Mesangial cell (primary cell): ENCODE measurements at places on chromosomes 5 and 9. TPM values are rescaled to one million over a fixed set of nuclear protein-coding genes. Genes with fewer than 3 reads are reported as not detected.

ANKRD55 gene
- total RNA-seq = not detected in 2 replicates

HTR4 gene
- total RNA-seq = not detected in 2 replicates

ASPN gene
- not detected in 2 replicates for total RNA-seq

GLRA1 gene
- total RNA-seq = not detected in 2 replicates

PDE8B gene
- total RNA-seq = 4.1 TPM in 1 of 2 replicates, not detected in the other

TRIM36 gene
- total RNA-seq = 0.76 and 2.1 TPM in 2 replicates

TAF1L gene
- not detected in 2 replicates for total RNA-seq

SLC34A3 gene
- not detected in 2 replicates for total RNA-seq

PCDHGA9 gene
- total RNA-seq = 0.98 and 6.1 TPM in 2 replicates

SSBP2 gene
- 12.5 and 16.1 TPM in 2 replicates for total RNA-seq

TLX3 gene
- total RNA-seq = not detected in 2 replicates

DOK3 gene
- total RNA-seq = 0.25 and 1.1 TPM in 2 replicates

UBE2QL1 gene
- not detected in 2 replicates for total RNA-seq

COL5A1 gene
- total RNA-seq = 263 and 508 TPM in 2 replicates

SELENOP gene
- total RNA-seq = 0.65 and 1.3 TPM in 2 replicates

PCDHAC2 gene
- total RNA-seq = 0.25 and 0.65 TPM in 2 replicates

GPR21 gene
- not detected in 2 replicates for total RNA-seq

CCIN gene
- 0.63 and 1.6 TPM in 2 replicates for total RNA-seq

RCL1 gene
- 16.8 and 19.0 TPM in 2 replicates for total RNA-seq

PCDHB16 gene
- total RNA-seq = 0.16 and 0.63 TPM in 2 replicates

TSSK1B gene
- under 0.01 TPM in 1 of 2 replicates, not detected in the other for total RNA-seq

RANBP17 gene
- 4.4 and 8.0 TPM in 2 replicates for total RNA-seq

PTGES gene
- total RNA-seq = 5.1 and 52.4 TPM in 2 replicates

SLCO4C1 gene
- total RNA-seq = 0.81 and 7.9 TPM in 2 replicates

HSD17B3 gene
- total RNA-seq = 0.25 TPM in 1 of 2 replicates, not detected in the other

RABGAP1 gene
- 5.7 and 11.5 TPM in 2 replicates for total RNA-seq

POLR3G gene
- total RNA-seq = 5.6 and 11.6 TPM in 2 replicates

C5 gene
- 0.98 and 1.5 TPM in 2 replicates for total RNA-seq
